CMK (cell line): ENCODE measurements at places on chromosomes 12 and 14.

GRCh38 chr12:117026343-117026742, 72.9 kb downstream of the TESC start:
- DNase-seq: no peak

GRCh38 chr12:68414988-68415387, 82.8 kb upstream of the MDM1 start:
- no peak for DNase-seq

DNA sequence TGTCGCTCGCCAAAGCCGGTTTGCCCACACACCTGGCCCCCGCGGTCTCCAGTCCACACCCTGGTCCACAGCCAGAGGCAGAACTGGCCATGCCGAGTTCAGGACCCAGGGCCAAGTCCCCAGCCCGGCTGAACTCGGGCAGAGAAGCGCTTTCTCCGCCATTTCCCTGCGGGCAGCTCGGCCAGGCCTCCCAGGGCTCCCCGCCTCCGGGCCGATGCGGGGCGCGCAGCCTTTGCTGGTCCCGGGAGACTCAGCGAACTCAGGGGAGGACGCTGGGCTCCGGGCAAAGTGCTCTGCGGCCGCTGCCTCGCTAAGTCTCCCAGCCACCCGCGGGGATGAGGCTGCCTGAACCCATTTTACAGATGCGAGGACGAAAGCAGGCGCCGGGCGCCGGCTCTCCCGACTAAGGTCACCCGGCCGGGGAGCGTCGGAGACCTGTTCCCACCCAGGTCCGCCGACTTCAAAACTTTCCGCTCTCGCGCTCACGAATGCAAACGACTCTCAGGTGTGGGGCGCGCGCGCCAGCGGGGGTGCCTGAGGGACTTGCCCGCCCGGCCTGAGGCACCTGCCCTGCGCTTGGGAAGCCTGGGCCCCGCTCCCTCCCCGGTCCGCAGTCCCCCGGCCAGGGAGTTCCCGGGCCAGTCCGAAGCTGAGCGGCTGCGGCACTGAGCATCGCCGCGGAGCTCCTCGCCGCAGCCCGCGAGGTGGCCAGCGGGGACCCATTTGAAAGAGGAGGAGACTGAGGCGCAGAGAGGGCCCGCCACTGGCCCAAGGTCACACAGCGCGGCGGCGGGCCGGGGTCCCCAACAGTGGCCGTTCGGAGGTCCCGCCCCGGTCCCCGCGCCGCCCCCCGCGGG, 627 bp downstream of the TESC start:
- DNase-seq: no peak

DNA sequence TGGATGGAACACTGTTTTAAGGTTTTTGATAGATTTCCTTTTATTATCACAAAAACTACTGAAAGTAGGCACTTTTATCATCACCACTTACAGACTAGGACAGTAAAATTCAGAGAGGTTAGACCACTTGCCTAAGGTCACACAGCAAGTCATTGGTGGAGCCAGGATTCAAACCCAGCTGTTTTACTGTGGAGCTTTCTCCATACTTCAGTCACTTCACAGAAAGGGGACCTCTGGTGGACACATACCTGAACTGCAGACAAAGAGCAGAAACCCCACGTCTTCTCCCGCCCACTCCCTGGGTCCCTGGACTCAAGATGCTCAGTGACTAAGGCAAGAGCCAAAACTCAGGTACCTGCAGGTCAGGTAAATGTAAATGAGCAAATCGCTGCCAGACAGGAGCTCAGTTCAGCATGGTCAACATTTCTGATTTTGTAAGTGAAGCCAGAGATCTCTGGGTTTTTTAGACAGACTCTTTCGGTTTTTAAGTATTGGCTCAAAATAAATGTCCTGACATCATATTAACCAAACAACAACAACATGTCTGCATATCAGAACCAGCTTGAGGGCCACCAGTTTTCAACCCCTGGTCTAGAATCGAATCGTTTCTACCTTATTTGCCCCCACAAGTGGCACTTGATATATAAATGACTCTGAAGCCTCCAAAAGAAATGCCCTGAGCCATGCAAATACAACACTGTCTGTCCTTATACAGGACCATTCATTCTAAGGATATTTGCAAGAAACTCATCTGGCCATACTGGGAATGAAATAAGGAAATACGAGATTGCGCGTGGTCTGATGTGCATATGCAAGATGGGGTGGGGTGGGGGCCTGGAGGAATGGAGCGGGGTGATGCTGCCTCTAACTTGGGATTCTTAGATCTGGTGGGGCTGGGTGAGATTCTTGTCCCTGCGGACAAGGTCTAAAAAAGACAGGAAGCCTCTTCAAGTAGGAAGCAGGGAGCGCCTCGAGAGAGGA, 110.9 kb downstream of the KSR2 start:
- DNase-seq: no peak

DNA sequence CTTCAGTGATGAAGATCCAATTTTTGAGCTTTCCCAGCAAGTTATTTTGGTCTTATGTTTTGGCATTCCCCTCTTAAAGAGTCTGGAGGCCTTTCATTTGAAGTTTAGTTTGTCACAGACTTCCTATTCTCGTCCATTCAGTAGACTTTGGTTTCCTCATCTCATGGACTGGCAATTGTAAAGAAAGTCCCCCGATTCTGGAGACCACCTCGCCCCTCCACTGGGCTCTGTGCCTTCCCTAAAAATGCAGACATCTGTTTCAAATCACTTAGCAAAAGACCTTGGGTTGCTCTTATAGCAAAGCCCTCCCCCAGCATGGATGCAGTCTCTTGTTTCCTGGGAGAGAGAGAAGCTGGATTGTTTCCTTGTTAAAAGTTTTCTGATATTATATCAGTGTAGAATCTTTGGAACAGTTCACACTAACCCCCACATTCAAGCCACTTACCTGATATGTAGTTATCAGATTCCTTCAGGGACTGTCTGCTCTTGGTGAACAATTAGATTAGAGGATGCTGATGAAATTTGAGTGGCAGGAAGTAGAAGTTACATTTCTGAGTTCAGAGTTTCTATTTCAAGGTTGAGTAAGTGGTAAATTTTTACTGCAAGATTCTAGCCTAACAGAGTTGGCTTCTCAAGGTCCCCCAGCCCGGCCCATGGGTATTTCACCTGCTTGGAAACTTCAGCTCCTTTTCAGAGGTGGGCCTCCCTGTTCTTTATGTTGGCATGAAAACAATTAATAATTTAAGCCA, 56.3 kb downstream of the PLXNC1 start:
- no peak for DNase-seq
